ENCODE measurements at places on chromosomes 12 and 14. TPM values are rescaled to one million over a fixed set of nuclear protein-coding genes. Genes with fewer than 3 reads are reported as not detected.

Gene FOXG1
- total RNA-seq = not detected

Gene KRT78
- not detected for total RNA-seq

Gene ADAMTS20
- total RNA-seq = not detected

Gene CLEC6A
- not detected for total RNA-seq

Gene KRT82
- not detected for total RNA-seq

Gene FOXN4
- not detected for total RNA-seq

Gene ASCL1
- not detected for total RNA-seq

Gene GPR132
- 47.4 TPM for total RNA-seq

Gene EVL
- 910 TPM for total RNA-seq

Gene LRP6
- total RNA-seq = not detected

Gene OAS3
- total RNA-seq = 394 TPM

Gene MMP17
- total RNA-seq = not detected

Gene CFAP73
- not detected for total RNA-seq

Gene NTN4
- total RNA-seq = not detected

Gene RNU4-1
- 2,122 TPM for total RNA-seq

Gene RNF34
- 96.1 TPM for total RNA-seq

Gene C1QL4
- total RNA-seq = not detected

Gene MUCL1
- not detected for total RNA-seq

Gene AHNAK2
- not detected for total RNA-seq

Gene CCDC175
- not detected for total RNA-seq

Gene IFT81
- total RNA-seq = 2.2 TPM

Gene POTEM
- not detected for total RNA-seq

Gene FITM1
- 0.77 TPM for total RNA-seq

Gene EXOC3L4
- total RNA-seq = not detected

Gene CDKL1
- 13.5 TPM for total RNA-seq

Gene KRT6C
- total RNA-seq = not detected

Gene BAZ1A
- 48.7 TPM for total RNA-seq

Gene ERBB3
- 0.94 TPM for total RNA-seq

Gene BBOF1
- total RNA-seq = 1.1 TPM

Gene KSR2
- total RNA-seq = not detected

Gene APPL2
- 25.5 TPM for total RNA-seq

Gene BATF
- total RNA-seq = 81.3 TPM

Gene FAM222A
- total RNA-seq = 0.70 TPM

Gene TRIAP1
- total RNA-seq = 26.8 TPM
